Activated T-cell treated with anti-CD3 and anti-CD28 coated beads, Interleukin-2, amount 50 U/mL, for 72 hours (primary cell): ENCODE measurements at places on chromosomes 6 and 20.

GRCh38 chr6:160349020-160349441, 853 bp downstream of the SLC22A3 start:
- DNase-seq, result no peak

DNA sequence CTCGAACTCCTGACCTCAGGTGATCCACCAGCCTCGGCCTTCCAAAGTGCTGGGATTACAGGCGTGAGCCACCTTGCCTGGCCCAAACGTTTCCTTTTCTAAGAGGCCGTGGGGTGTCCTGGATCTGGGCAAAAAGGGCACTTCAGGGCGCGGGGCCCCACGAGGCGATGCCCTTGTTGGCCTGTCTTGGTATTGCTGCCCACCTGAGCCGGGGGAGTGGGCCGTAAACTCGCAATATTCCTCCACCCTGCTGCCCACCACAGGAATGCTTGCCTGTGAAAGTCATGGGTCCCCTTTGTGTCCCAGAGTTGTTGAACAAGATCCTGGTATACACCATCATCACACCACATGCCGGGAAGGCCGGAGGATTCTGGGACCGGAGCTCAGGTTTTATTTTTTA, 49.0 kb downstream of the SSR1 start:
- no peak for DNase-seq

- DNase-seq, result no peak
Measured at GRCh38 chr6:137909533-137909932, 42.5 kb downstream of the TNFAIP3 start.

- no peak for DNase-seq
Measured at GRCh38 chr6:77883851-77884250, 231.0 kb downstream of the MEI4 start.

- no peak for DNase-seq
Measured at GRCh38 chr6:14474816-14475215, 357.2 kb downstream of the CD83 start.

DNA sequence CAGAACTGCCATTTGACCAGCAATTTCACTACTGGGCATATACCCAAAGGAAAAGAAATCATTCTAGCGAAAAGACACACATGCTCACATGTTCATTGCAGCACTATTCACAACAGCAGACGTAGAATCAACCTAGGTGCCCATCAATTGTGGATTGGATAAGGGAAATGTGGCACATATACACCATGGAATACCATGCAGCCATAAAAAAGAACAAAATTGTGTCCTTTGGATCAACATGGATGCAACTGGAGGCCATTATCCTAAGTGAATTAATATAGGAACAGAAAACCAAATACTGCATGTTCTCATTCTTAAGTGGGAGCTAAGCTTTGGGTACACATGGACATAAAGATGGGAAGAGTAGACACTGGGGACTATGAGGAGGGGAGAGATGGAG, 16.1 kb downstream of the RAET1E start:
- no peak for DNase-seq

DNA sequence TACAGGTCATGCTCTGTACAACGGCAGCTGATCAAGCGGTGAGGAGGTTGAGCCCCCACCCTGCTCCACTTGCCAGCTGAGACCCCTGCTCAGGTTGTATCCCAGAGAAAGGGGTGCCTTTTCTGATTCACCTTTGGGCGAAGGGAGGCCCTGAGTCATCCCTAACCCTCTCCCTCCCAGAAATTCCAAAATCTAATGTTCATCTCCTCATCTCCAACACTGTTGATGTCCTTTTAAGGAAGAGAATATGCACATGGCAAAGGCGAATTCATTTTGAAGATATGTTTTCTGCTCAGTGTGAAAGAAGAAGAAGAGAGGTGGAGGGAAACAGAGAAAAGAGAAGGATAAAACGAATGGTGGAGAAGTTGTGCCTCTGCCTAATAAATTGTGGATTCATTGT, 120.5 kb downstream of the SCML4 start:
- no peak for DNase-seq
